Fibroblast of lung (primary cell): ENCODE measurements at places on chromosomes 3 and 15. TPM values are rescaled to one million over a fixed set of nuclear protein-coding genes. Genes with fewer than 3 reads are reported as not detected.

DNA sequence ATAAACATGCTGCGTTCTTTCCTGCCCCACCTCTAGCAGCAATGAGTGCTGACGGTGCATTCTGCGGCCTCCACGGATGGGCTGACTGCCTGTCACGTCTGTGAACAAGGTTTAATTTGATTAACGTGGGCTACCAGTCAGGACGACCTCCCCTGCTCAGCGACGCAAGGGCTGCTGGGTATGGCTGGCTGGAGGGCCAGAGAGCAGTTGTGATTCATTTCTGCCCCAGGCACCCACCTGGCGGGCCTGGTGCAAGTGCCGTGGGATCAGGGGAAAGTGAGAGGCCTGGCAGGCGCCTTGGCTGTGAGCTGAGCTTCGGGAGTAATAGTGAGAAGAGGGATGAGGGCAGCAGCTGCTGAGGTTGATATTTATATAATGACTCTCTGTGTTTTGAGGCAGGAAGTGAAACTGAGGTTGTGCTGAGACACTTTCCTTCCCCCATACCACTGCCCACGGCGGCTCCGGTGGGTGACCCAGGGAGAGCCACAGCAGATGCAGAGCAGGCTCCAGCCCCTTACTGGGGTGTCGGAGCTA, 190.4 kb upstream of the BCL6 start:
- DNase-seq, result no peak

- no peak for DNase-seq
Measured at GRCh38 chr3:195821403-195822130, 9.8 kb upstream of the MUC4 start.

- no peak for DNase-seq
Measured at GRCh38 chr15:27934782-27935181, 164.3 kb downstream of the OCA2 start.

DNA sequence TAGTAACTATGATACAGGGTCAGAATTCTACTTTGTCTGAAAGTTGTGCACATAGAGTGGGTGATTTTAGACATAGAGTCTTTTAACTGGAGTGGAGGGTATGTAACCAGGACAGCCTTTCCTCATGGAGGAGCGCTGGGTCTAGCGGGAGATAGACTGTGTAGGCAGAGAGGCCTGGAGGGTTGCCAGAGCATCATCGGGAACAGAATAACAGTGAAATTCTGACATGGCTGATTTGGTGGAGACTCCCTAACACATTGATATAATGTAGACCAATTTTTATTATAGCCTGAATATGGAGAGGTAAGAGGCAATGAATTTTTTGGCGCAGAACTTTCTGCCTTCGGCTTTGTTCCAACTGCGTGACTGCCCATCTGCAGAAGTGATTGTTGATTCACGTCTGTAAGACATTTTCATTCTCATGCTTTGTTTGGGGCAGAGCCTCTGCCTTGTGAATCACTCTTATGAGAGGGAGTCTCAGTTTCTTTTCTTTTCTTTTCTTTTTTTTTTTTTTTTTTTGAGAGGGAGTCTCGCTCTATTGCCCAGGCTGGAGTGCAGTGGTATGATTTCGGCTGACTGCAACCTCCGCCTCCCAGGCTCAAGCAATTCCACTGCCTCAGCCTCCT, 16.0 kb downstream of the LPP start:
- peak; percentile 50 for DNase-seq

DNA sequence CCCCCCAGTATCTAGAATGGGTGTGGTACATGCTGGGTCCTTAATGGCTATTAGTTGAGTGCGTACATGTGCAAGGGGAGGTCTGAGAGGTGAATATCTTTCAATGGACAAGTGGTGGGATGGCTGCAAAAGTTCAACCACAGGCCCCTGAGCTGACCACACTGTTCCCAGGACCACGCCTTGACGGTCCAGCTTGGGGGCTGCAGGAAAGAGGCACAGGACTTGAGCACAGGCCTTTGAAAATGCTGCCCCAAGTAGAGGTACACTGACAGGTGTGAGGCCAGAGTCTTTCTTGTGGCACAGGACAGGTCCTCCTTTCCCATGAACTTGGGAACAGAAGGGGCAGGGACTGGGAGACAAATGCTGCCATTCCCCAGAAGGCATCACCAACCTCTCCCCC, 24.0 kb downstream of the AMOTL2 start:
- no peak for DNase-seq

DNA sequence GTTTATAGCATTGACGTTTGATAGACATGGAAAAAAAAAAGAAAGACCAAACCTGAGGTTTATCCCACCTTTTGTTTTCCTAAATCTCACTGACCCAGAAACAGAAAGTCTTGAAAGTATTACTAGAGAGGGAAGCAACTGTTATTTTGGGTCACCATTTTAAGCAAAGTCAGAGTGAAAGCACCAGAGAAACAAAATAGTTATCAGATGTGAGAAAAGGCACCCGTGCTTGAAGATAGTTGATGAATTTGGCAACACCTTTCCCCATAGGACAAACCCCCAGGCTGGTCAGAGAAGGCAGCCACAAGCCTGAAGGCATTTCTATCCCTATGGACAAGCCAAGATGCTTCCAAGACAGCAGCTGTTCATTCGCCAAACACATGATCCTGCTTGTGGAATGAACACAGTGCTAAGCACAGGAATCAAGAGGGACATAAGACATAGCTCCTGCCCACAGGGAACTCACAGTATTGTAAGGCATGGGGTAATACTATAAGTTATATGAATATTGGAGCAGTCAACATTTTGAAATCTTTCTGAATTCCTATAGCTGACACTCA, 170.9 kb downstream of the ERC2 start:
- no peak for DNase-seq

DNA sequence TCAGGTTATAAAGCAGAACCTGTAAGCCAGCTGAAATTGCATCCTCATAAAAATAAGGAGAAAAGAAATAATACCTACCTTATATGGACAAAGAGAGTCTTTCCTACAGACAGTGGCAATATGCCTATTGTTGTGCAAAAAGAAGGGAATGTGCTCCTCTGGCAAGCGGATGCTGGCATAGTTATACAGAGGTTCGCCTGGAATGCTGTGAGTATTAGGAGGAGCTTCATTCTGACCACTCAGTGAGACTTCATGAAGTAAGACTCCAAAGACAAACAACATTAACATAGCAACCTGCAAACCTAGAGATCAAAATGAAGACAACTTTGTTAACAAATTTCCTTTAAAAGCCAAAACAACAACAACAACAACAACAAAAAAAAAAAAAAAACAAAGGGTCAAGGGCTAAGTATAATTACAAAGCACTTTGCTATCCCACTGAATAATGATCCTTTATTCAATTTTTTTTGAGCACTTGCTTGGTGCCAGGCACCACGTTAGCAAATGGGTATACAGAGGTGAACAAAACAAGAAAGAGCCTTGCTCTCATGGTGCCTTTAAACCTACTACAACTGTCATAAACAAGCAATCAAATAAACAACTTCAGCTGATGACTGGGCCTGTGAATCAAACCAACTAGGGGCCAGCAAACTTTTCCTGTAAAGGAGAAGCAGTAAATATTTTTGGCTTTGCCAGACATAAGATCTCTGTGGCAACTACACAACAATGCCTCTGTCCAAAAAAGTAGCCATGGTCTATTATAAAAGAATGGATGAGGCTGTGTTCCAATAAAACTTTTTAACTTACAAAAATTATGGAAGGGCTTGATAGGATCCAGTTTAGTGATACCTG, 3.7 kb downstream of the EOGT start:
- peak; percentile 97 for DNase-seq

GRCh38 chr15:56194035-56194434, 49.6 kb downstream of the RFX7 start:
- DNase-seq, result no peak

DNA sequence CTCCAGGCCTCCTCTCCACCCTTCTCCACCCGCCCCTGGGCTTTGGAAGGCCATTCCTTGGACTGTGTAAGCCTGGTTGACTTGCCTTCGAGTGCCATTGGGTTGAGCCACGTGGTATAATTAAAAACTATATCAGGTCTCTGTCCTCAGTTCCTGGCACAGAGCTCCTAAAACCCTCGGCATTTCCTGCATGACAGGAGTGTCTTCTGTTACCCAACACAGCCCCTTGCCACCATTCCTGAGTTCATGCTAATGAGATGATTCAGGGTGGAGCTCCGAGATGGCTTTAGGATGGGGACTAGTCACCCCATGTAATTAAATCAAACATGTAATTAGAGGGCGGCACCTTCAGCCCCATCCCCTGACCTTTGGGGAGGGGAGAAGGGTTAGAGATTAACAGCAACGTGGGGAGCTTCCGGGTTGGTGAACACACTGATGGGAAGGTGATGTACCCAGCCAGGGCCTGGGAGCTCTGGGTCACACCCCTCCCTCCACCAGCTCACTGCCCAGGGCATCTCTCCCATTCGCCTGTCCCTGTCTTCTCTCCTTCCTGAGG, 256.4 kb downstream of the FAM43A start:
- DNase-seq, result no peak

DNA sequence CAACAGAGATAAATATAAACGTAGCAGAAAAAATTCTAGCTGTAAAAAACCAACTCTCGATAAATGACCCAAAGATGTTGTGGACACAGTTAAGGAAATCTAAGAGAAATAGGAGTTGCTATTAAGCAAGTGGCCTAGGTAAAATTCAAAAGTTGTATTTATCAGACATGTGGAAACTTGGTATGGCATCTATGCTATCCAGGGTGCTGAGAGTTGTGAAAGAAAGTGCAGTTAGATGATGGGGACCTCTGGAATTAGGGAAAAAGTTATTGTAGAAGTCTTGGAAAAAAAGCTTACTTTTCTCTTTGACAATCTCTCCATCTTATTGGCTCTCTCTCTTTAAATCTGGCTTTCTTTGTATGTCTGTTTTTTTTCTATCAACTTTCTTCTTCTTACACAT, 1090.9 kb downstream of the TBL1XR1 start:
- peak; percentile 18 for DNase-seq

DNA sequence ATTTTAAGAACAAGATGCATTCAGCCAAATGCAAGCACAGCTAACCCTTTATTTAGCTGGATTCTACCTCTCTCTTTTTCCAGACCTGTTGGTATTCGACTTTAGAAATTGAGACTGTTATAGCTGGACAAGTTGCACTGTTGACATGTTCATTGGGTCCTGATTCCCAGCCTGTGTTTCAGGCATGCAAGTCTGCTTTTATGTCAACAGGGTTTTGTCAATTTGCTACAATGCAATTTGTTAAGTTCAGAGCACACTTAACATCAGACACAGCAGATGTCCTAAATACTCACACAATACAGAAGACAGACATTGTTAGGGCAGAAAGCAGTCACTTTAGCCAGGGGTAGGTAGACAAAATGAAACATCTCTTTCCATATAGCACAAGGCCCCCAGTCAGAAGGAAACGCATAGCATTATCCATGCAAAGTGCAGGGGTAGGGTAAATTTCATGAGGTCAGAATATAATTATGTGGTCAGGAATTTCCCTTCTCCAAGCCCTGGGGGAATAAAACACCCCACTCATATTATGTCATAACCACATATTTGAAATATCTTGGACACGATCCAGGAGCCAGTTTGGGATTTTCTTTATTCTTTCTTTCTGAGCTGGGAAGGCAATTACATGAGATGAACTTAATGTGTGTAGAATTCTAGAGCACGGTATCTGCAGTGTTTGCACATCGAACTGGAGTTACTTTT, 504.1 kb downstream of the NTRK3 start:
- DNase-seq, result peak; percentile 92

GRCh38 chr3:9797196-9797945, 4.5 kb downstream of the ARPC4 start:
- DNase-seq, result no peak

DNA sequence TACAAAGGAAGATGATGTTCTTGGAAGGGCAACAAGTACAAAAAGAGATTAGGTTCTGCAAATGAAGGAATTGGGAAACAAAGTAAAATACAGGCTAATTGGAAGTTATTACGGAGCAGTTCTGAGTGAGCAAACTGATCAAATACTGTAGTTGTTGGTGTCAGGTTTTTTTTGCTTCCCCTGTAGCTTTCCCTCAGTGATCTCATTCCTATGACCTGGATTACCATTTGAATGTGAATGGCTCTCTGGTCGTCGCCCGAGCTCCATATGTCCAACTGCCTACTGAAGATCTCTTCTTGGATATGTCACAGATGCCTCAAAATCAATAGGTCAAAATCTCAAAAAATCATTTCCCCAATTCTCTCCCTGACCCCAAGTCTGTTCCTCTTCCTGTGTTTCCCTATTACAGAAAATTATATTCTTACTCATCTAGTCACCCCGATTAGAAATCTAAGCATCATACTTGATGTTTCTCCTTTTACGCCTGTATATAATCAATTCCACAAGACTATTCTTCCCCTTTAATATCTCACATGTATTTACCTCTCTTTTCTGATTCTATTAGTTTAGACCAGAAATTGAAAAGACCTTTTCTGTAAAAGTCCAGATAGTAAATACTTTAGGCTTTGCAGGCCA, 29.0 kb downstream of the GOLM2 start:
- no peak for DNase-seq

GRCh38 chr3:172317481-172317880, 130.8 kb downstream of the GHSR start:
- DNase-seq, result no peak

- no peak for DNase-seq
Measured at GRCh38 chr15:80815106-80815505, 35.9 kb downstream of the CEMIP start.

GRCh38 chr3:178439504-178439903, 96.7 kb upstream of the KCNMB2 start:
- peak; percentile 64 for DNase-seq

- DNase-seq, result peak; percentile 89
Measured at GRCh38 chr3:69806735-69807438, 67.6 kb downstream of the MITF start.

GRCh38 chr15:77988347-77989295, 88.9 kb downstream of the TBC1D2B start:
- DNase-seq, result no peak

DNA sequence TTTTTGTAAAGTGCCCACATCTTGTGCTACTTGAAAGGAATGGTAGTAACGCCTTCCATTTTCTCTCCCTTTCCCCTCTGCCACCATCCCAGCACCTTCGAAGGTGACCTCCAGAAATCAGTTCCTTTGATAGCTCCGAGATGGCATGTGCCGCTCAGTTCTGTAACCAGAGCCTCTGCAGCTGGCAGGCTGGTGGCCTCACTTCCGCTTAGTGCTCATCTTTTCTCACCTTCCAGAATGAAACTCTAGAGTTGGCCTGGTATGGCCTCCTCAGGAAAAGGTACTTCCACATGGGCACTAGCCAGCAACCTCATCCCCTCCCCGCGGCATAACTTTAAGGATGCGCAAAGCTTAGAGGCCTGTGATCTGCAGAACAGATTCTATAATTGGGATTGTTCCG, 38.8 kb downstream of the ETV5 start:
- no peak for DNase-seq

Gene CPNE9
- under 0.01 TPM in 1 of 2 replicates, not detected in the other for total RNA-seq

Gene RASL12
- 49.3 and 50.5 TPM in 2 replicates for total RNA-seq

Gene GALNT15
- total RNA-seq, result 37.7 and 47.3 TPM in 2 replicates

Gene KLHL6
- total RNA-seq, result not detected in 2 replicates

Gene SLC4A7
- total RNA-seq, result 176 and 214 TPM in 2 replicates

Gene DOCK3
- total RNA-seq, result 0.17 and 0.26 TPM in 2 replicates

Gene PLA2G4F
- not detected in 2 replicates for total RNA-seq
